Glutamatergic neuron (in vitro differentiated cells): ENCODE measurements at places on chromosomes 3 and 15. TPM values are rescaled to one million over a fixed set of nuclear protein-coding genes. Genes with fewer than 3 reads are reported as not detected.

SCAPER gene
- total RNA-seq: 58.0 TPM

LEKR1 gene
- 0.56 TPM for total RNA-seq

- DNase-seq: no peak
- no peaks in the 10 kb centered on the region for H3K36me3 ChIP-seq
- H3K4me3 ChIP-seq: no peak overlapping the region
- no peak overlapping the region for H3K27ac ChIP-seq
- no peaks in the 10 kb centered on the region for H3K4me1 ChIP-seq
Measured at GRCh38 chr3:23308986-23309625, 106.0 kb downstream of the UBE2E2 start.

DNA sequence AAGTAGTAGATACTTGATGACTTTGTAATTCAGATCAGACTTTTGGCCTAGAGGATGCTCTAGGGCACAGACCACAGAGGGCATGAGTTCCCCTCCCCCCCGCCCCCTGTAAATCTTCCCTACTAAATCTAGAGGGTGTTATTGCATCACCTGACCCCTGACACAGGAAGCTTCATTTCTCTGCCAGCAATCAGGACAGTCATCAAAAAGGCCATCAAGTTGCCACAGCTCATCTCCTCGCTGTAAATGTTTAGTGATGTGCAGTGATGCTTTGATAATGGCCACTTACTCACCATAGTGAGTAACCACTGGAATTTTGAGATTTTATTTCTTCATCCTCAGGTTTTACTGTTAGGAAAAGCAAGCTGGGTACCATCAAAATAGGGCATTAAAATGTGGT is 289.2 kb upstream of the CHRM5 start:
- H3K4me1 ChIP-seq: peaks cover 10% of the 10 kb centered on the region
- no peak for DNase-seq
- H3K4me3 ChIP-seq: no peak overlapping the region
- H3K36me3 ChIP-seq: no peaks in the 10 kb centered on the region

- no peaks in the 10 kb centered on the region for H3K36me3 ChIP-seq
- peak; percentile 14 for DNase-seq
- no peaks in the 10 kb centered on the region for H3K4me1 ChIP-seq
- no peak overlapping the region for H3K4me3 ChIP-seq
- no peaks in the 10 kb centered on the region for H3K27me3 ChIP-seq
Measured at GRCh38 chr3:145798696-145799537, 362.1 kb downstream of the PLOD2 start.

GRCh38 chr3:110419601-110420000 is 652.0 kb upstream of the NECTIN3 start:
- H3K27ac ChIP-seq: no peak overlapping the region
- H3K36me3 ChIP-seq: no peaks in the 10 kb centered on the region
- H3K4me1 ChIP-seq: no peaks in the 10 kb centered on the region
- H3K4me3 ChIP-seq: no peak overlapping the region

DNA sequence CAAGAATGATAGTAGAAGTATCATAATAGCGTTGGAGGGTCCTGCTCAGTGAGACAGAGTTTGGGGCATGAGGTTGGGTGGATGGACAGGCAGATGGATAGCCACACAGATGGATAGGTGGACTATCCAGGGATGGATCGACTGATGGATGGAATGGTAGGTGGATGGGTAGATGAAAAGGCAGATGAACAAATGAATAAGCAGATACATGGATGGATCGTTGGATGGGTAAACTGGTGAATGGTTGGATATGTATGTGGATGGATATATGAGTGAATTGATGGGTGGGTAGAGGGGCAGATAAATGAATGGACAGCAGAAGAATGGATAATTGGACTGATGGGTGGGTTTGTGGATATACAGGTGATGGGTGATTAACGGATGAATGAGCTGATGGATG is 9.5 kb downstream of the CPNE9 start:
- no peak for DNase-seq
- no peak overlapping the region for H3K4me3 ChIP-seq
- peaks cover 16% of the 10 kb centered on the region for H3K36me3 ChIP-seq
- no peak overlapping the region for H3K27ac ChIP-seq
- peaks cover 4% of the 10 kb centered on the region for H3K27me3 ChIP-seq
- no peaks in the 10 kb centered on the region for H3K4me1 ChIP-seq

- H3K27me3 ChIP-seq: no peaks in the 10 kb centered on the region
- H3K4me3 ChIP-seq: no peak within 1 kb of the TSS
- no peaks in the 10 kb centered on the region for H3K36me3 ChIP-seq
- no peak for DNase-seq
Measured at GRCh38 chr3:119660474-119661440, at the start of gene POPDC2. Gene POPDC2 (minus strand): TSS chr3:119660589. CDS start chr3:119660423, 166 bp downstream.

DNA sequence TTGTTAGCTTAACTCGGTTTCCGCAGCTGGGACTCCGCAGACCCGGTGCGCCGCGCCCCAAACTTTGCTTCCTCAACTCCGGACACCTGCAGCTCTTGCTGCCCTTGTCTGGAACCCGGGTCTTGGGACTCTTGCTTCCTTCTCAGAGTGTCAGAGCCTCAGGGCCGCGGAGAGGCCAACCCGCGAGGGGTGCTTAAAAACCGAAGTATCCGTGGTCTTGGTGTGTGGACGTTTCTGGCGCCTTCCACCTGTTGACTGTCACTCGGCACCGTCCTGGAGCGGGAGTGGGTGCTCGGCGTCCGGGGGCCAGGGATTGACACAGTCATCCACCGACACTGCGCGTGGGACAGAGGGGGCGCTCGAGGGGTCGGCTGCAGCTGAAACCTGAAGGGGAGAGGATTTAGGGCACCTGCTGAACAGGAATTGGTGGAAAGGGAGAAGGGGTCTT is 386 bp downstream of the SQOR start:
- H3K4me1 ChIP-seq: no peaks in the 10 kb centered on the region
- peaks cover 6% of the 10 kb centered on the region for H3K27me3 ChIP-seq
- H3K27ac ChIP-seq: no peak overlapping the region

GRCh38 chr15:67415181-67415580 is 105.8 kb upstream of the C15orf61 start:
- DNase-seq: no peak
- H3K4me3 ChIP-seq: no peak overlapping the region
- no peaks in the 10 kb centered on the region for H3K36me3 ChIP-seq
- H3K27me3 ChIP-seq: no peaks in the 10 kb centered on the region
- no peaks in the 10 kb centered on the region for H3K4me1 ChIP-seq

DNA sequence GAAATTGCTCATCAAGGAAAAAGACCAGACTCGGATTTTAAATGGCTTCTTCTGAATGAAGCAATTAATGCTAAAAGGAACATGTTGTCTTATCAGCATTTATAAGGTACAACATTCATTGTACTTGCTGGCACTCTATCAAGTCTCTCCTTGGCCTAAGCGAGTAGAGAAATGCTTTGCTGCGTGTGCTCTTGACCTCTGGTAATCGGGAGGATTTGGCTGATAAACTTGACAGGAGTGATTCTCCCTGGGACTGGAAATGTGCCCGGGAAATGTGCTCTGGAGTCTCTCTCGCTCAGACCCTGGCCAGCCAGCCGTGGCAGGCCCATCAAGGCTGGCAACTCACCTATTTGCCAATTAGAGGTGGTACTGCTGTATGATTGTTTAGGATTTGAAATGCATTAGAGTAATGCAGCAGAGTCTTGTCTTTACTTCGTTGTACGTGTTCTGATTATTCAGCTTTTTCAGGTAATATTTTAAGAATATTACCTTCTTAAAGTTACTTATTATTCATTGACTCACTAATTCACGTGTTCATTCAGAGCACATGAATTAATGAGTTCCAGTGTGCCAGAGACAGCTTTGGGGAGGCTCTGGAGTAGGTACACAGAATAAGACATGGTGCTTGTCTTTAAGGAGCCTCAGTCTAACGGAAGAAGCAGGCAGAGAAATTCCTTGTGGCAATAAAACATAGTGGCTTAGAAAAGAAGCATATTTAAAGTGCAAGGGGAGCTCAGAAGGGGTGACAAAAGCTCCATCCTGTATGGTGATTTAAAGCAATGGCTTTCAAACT is 48.0 kb upstream of the TPRG1 start:
- H3K4me1 ChIP-seq: no peaks in the 10 kb centered on the region
- no peak overlapping the region for H3K4me3 ChIP-seq
- DNase-seq: no peak
